Left ventricle myocardium inferior (tissue), 1 donor: ENCODE measurements at places on chromosomes 16 and 17.

DNA sequence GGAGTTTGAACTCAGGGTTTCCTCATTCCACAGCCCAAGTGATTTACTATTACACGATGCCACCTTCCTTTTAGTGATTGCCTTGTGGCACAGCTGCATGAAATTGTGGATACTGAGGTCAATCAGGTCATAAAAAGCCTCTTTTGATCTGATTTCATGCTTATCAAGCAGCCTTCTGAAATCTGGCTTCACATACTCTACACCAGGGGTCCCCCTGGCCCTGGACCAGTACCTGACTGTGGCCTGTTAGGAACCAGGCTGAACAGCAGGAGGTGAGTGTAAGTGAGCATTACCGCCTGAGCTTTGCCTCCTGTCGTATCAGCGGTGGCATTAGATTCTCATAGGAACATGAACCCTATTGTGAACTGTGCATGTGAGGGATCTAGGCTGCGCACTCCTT, 13.8 kb downstream of the SLFN5 start:
- no peak for DNase-seq

DNA sequence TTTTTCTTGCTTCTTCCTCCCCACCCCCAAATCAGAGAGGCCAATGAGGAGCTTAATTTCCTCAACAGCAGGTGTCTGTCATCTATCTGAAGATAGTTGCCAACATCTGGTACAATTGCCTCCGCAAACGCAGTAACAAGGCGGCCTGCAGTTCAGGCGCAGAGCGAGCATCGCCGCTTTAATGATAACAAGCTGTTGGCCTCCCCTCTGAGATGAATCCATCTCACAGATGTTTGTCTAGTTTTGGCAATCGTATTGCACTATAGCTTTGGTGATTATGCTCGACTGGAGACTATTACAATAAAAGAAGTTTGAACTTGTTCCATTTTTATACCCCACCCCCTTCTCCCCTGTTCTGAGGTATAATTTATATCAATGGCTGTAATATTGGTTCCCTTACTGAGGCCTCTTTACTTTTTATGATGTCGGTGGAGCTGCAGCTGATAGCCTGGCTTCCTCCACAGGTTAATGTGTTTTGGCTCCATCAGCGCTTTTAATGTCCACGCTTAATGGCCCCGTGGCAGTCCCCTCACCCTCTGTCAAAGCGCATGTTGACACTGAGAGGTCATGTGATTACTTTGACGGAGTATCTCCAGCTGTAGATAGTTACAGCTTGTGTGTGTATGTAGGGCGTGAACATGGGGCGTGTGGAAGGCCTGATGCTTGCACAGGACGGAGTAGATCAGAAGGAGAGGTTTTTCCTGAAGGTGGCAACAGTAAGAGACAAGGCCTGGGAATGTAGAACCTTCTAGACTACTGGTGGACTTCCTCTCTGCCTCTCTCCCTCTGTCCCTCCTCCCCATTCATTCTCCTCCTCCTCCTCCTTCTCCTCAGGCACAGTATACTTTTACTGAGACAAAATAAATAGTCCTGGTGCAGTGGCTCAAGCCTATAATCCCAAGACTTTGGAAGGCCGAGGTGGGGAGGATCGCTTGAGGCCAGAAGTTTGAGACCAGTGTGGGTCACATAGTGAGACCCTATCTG, 164.7 kb downstream of the MSI2 start:
- no peak for DNase-seq

DNA sequence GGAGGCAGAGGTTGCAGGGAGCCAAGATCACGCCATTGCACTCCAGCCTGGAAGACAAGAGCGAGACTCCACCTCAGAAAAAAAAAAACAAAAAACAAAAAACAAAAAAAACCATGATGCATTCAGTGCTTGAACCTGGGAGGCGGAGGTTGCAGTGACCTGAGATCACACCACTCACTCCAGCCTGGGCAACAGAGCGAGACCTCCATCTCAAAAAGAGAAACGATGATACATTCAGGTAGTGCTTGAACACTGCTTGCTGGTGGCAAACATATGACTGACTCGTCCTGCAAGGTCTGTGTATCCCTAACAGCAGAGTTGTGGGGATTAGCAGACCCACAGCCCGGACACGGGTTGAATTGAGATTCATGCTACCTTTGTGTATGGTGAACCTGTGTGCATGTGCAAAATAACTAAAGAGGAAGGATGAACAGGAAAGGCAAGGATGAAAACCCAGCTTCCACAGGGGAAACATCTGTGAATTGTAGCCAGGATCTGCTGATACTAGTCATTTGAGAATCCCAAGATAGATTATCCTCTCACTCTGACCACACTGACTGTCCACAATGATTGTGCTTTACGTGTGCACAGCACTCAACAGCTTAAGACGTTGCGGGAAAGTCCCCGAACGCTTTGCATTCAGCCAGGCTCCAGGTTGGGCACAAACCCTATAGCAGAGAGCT, 52.4 kb upstream of the MRPS23 start:
- no peak for DNase-seq

- peak; percentile 15 for DNase-seq
Observed at GRCh38 chr17:45143094-45143670, 5.1 kb upstream of the HEXIM1 start.

DNA sequence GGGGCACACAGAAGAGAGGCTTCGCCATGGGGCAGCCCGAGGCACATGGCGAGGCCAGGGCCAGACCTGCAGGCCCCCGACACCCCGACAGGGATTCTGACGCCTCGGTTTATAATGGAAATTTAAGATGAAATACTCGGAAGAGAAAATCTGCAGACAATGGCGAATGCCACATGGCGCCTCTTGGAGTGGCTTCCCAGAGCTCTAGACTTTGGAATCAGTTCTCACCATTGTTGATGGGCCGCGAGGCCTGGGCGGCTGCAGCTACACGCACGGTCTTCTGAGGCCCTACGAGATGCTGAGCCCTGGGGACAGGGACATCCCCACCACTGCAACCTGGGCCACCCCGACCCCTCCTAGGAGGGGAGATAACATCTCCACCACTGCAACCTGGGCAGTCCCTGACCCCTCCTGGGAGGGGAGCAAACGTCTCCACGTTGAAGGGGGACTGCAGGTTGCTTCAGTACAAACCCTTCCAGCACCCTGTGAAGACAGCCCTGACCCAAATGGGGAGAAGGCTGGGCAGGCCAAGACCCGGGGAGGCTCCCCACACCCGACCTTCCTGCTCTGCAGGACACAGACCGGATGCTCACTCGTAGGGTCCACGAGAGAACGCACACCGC, 56.9 kb downstream of the LMF1 start:
- DNase-seq: no peak
